ENCODE measurements at places on chromosomes 5 and 9.

DNA sequence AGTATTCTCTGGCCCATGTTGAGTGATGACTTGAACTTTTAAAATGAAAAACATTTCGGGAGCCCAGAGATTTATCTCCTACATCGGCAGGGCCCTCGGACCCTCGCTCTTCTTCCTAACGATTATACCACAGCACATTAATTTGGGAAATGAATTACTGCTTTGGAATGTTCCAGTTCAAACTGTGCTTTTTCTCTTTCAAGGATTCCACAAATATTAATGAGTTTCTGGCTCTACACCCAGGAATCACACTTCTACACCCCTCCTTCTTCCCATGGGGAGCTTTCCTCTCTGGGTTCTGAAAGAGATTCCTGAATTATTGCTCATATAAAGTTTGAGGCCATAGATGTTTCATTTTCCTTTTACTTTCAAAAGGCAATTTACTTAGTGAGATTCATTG, 41.2 kb downstream of the NSG2 start:
- no peak for DNase-seq

DNA sequence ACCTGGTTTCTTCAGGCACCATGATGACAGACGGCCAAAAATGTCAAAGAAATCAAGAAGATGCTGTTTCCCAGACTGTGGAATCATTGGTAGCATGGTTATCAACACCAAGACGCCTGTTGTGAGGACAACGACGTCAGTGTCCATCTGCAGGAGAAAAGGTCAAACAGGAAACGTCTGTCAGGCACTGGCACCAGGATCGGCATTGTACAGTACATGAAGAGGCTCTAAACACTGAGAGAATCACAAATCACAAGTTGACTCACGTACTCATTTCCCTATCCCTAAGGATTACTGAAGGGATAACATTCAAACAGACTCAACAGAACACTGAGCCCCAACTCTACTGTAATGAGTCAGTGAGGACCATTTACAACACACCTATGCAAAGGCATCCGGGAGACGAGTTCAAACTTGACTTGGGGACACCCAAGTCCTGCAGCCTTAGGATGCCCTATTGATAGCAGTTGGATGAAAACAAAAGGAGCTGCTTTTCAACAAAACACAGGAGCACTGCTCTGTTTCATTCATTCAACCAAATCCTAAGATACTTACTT, 21.0 kb downstream of the TSC1 start:
- DNase-seq, result no peak

DNA sequence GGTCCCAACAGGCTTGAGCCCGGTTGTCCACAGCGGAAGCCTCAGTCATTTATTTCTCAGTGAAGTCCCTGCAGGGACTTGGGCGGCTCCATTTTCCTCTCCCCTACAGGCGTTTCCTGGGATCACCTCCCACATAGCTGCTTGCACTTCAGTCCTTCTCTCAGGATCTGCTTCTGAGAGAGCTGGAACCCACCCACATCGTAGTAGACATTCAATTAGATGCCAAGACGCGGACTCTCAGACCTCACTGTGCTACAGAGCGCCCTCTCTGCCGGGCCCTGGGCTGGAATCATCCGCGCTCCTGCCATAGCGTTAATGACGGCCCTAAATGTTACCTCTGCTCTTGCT, 54.0 kb upstream of the ROR2 start:
- no peak for DNase-seq

GRCh38 chr9:87097238-87097637, 149.9 kb upstream of the GAS1 start:
- DNase-seq, result no peak

Measured in stimulated activated CD8-positive, alpha-beta memory T cell treated with anti-CD3 and anti-CD28 coated beads, Interleukin-12 subunit alpha, Interleukin-12 subunit beta, amount 100 ng/mL, for 4 hours (primary cell).